ENCODE measurements at places on chromosomes 2 and 18.

DNA sequence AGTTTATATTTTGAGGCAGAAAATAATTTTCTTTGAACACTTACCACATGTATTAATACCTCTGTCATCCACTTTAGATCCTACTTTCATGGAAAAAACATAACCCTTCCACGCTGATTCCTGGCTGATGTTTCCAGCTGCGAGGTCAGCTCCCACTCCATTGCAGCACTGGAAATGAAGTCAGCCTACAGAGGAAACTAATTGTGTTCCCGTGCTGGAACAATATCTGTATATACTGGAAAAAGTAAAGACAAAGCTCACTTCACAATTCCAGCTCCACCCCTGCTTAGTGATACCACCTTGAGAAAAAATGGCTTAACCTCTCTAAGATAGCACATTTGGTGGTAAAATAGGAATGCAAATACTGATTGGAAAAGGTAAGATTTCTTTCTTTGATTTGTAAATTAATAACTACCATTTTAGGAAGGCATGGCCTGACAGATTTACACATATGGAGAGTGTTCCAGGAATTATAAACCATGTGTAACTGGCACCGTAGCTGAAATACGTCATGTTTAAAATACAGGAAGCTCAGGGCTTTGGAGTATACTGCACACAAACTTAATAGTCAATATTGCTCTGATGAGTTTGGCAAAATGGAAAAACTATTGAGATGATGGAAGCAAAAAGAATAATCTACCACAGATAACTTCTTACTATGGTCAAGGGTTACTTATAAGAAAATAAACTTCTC is 90.0 kb downstream of the TRIB2 start:
- H3K27ac ChIP-seq: no peak overlapping the region
- no peak for DNase-seq

- peak overlapping the region; percentile 60 for H3K4me3 ChIP-seq
- H3K27me3 ChIP-seq: peaks cover 27% of the 10 kb centered on the region
- H3K27ac ChIP-seq: no peak overlapping the region
- no peaks in the 10 kb centered on the region for H3K36me3 ChIP-seq
Observed at GRCh38 chr2:60531701-60532133, 21.7 kb downstream of the BCL11A start.

- no peaks in the 10 kb centered on the region for H3K27me3 ChIP-seq
- no peak overlapping the region for H3K4me3 ChIP-seq
- no peak for DNase-seq
- peaks cover 14% of the 10 kb centered on the region for H3K36me3 ChIP-seq
- H3K4me1 ChIP-seq: peaks cover 9% of the 10 kb centered on the region
Observed at GRCh38 chr2:121483021-121483420, 47.7 kb upstream of the RNU4ATAC start.

- no peak overlapping the region for H3K4me3 ChIP-seq
- no peak overlapping the region for H3K27ac ChIP-seq
- DNase-seq: no peak
- peaks cover 39% of the 10 kb centered on the region for H3K4me1 ChIP-seq
Observed at GRCh38 chr2:99942561-99943347, 199.6 kb downstream of the AFF3 start.

DNA sequence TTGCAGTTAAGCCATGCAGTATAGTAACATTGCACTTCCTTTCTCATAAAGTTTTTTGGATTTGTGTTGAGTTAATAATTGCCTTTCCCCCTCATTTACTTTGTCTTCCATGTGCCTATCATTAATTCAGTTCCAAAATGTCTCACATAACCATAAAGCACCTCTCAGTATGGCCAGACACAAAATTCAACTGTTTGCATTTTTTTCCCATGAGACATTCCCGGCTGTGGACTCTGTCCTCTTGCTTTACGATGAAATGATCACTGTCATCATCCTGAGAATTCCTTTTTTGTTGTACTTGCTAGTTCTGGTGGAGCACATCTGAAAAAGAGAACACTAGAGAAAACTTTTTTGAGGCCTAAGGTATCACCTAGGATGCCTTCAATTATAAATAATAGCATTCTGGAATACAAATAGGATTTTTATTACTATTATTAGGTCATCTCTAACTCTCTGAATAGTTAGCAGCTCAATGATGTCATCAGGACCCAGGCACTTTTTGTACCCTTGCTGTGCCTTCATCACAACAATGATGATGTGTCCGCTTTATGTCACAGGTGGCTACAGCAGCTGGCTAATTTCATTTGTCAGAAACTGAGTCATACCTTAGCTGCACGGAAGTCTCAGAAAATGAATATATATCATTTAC is 8.5 kb upstream of the ATP8B1 start:
- H3K27me3 ChIP-seq: peaks cover 33% of the 10 kb centered on the region
- no peak for DNase-seq
- H3K4me1 ChIP-seq: no peaks in the 10 kb centered on the region
- H3K4me3 ChIP-seq: no peak overlapping the region

DNA sequence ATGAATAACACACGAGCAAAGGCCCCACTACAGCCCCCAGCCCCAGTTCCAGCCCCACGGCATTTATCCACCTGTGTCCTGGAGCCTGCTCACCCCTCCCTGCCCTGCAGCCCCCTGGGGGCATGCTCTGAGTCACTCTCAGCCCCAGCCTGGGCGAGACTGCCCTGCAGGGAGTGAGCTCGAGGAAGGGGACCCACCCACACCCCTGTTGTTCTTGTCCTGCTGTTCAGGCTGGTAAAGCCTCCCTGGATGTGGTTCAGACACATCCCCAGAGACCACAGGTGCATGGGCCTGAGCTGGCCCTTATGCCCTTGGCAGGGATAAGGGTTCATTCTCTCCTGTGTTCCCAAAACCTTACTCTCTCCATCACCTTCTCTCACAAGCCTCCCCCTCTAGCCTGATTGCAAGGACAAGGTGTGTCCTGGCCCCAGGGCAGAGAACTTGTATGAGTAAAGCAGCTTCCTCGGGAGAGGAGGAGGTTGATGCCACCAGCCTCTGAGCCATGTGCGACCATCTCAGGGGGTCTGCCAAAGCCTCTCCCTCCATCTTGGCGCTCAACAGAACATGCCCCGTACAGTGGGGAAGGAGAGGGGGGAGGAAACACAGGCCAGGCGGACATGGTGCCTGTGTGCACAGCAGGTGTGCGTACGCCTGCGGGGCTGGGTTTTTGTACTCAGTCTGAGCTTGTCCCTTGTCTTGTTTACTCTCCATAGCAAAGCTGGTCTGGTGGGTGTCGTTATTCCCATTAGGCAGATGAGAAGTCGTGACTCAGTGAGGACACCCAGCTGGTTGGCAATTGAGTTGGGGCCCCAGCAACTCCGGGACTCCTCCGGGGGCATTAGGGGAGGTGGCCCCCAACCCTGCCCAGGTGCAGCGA is 64.4 kb downstream of the CIB4 start:
- no peaks in the 10 kb centered on the region for H3K36me3 ChIP-seq
- peaks cover 13% of the 10 kb centered on the region for H3K4me1 ChIP-seq
- no peak for DNase-seq
- peaks cover 53% of the 10 kb centered on the region for H3K27me3 ChIP-seq

GRCh38 chr2:199838399-199838798 is 12.6 kb downstream of the FTCDNL1 start:
- DNase-seq: no peak
- H3K36me3 ChIP-seq: peaks cover 14% of the 10 kb centered on the region
- H3K27me3 ChIP-seq: peaks cover 4% of the 10 kb centered on the region
- no peak overlapping the region for H3K27ac ChIP-seq

All from nephron progenitor cell (in vitro differentiated cells).